ENCODE measurements at places on chromosomes 5 and 9.

DNA sequence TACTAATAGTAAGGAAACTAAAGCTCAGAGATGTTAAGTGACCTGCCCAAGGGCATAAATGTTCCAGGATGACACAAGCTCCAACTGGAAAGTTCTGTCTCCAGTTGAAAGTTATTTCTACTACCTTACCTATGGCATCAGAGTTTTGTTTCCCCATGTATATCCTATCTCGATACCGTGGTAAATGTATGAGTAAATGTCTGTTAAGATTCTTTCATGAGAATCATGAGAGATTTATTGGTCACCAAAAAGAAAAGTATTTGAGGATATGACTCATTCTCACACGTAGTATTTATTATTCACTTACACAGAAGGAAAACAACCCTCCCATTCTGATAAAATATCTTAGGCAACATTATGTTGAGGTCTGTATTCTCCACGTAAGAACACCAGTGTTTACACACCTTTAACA lies 11.1 kb upstream of the SHOC1 start:
- no peak for DNase-seq

DNA sequence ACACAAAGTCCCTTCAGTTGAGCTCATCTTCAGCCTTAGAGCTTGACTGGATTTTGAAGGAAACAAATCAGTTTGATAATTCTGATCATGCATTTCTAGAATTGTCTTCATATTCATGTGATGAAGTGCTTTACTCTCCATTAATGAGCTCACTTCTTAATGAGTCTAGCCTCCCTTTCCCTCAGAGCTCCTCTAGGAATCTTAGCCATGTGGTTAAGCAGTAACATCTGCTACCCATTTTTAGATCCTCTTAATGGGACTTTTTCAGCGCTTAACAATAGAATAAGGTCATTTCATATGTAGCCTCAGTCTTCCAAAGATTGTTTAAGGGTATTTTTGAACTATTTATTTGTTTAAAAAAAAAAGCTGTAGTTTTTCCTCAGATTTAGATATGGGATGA lies 36.9 kb upstream of the LURAP1L start:
- DNase-seq, result no peak

DNA sequence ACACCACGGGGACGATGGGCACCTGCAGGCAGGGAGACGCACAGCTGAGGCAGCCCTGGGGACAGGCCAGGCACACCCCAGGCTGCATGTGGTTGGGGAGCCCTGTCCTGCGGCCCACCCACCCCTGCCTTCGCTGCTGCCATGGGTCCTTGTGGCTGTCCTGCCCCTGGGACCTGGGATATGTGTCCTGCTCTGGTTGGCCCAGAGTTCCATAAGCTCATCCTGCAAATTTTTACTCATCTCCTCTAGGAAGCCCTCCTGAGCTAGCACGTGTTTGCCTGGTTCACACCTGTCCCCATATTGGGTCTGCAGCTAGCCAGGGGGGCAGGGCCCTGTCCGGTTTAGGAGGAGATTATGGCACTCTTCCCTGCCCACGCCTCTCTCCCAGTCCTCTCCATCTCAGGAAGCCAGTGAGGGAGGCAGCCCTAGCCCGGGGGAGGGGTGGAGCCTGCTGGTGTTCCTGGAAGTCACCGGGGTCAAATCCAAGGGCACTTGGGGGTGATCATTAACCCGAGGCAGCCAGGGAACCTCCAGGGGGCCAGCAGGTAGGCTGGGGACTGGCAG lies 12.2 kb downstream of the EGFL7 start:
- DNase-seq, result no peak

DNA sequence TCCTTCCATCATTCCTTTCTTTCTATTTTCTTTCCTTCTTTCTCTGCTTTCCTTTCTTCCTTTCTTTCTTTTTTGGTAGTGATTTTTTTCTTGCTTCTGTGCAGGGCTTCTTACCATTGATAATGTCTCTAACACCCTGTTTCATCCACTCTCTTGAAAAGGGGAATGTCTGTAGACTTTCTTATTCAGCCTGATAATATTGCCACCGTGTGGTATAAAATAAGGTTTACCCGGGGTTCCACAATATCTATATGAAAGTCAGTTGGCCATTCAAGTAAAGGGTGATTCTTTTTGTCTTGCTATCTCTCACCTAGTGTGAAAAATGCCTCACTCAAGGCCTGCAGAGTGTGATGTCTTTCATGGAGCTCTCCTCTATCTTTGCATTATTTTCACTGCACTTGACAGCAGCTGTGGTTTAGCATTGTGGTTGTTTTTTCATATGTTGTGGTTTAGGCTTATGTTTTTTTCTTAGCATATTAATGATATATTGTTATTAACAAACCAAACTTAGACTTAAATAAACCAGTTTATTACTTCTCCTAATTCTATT lies 153.9 kb downstream of the CSNK1G3 start:
- DNase-seq, result no peak

DNA sequence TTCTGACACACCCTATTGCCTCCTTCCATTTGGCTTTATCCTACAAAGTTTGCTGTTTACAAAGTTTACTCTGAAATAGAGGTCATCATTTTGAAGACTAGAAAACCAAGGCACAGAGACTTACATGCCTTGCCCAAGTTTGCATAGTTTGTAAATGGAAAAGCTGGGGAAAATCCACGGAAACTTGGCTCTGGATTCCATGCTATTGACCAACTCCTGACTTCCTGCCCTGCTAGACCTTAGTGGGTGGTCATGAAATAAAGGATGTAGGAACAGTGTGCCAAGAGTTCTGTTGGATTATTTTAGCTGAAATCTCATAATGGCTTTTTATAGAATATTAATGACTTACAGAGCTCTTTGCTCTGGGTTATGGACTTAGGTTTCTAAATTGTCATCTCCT lies 69.5 kb downstream of the GRIA1 start:
- no peak for DNase-seq
